ENCODE measurements at places on chromosomes 3 and 15. TPM values are rescaled to one million over a fixed set of nuclear protein-coding genes. Genes with fewer than 3 reads are reported as not detected.

The DUOXA2 gene
- not detected for total RNA-seq

The FGD5 gene
- total RNA-seq, result 0.32 TPM

The ANKRD63 gene
- total RNA-seq, result not detected

The IL20RB gene
- total RNA-seq, result 2.1 TPM

DNA sequence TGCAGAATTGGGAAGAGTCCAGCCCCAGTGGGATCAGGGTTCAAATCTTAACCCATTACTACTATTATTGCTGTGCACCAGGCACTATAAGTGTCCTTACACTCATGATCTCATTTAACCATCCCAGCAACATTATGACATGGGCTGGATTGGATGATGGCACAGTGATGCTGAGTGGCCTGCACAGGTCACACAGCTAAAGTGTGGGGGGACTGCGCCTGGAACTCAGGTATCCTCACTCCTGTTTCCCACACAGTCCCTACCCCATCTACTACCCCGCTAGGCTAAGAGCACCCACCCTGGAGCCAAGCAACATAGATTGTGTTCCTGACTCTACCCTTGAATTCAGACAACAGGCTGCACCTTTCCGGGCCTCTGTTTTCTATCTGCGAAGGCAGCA lies 16.0 kb downstream of the WNT5A start:
- no peaks in the 10 kb centered on the region for H3K27me3 ChIP-seq
- no peak overlapping the region for H3K27ac ChIP-seq
- no peak overlapping the region for H3K4me3 ChIP-seq
- DNase-seq, result no peak
- H3K4me1 ChIP-seq, result no peaks in the 10 kb centered on the region

- no peak overlapping the region for H3K4me3 ChIP-seq
- DNase-seq, result no peak
- H3K27me3 ChIP-seq, result no peaks in the 10 kb centered on the region
- peaks cover 36% of the 10 kb centered on the region for H3K36me3 ChIP-seq
Measured at GRCh38 chr3:32440611-32441350, 49.1 kb downstream of the CMTM7 start.

DNA sequence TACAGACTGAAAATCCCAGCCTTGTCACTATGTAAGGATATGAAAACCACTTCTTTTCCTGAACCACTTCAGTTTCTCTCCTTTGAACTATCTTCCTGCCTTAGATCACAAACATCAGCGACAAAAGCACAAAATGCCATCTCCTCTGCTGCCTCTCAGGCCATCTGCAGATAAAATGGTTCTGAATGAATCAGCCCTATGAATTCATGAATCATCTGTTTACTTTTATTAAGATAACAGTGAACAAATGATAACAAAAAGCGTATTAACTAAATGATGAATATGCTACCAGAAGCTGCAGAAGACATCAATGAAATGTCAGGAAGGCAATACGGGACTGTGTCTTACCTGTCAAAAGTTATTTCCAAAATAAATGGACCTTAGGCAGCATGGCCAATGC lies 928.1 kb downstream of the ROBO1 start:
- no peaks in the 10 kb centered on the region for H3K36me3 ChIP-seq
- no peaks in the 10 kb centered on the region for H3K27me3 ChIP-seq
- no peak overlapping the region for H3K4me3 ChIP-seq
- no peaks in the 10 kb centered on the region for H3K4me1 ChIP-seq
- H3K27ac ChIP-seq, result no peak overlapping the region
- DNase-seq, result no peak

GRCh38 chr3:66196633-66197032 lies 24.2 kb upstream of the SLC25A26 start:
- no peaks in the 10 kb centered on the region for H3K4me1 ChIP-seq
- DNase-seq, result no peak
- H3K27ac ChIP-seq, result no peak overlapping the region
- no peaks in the 10 kb centered on the region for H3K36me3 ChIP-seq
- H3K4me3 ChIP-seq, result no peak overlapping the region

DNA sequence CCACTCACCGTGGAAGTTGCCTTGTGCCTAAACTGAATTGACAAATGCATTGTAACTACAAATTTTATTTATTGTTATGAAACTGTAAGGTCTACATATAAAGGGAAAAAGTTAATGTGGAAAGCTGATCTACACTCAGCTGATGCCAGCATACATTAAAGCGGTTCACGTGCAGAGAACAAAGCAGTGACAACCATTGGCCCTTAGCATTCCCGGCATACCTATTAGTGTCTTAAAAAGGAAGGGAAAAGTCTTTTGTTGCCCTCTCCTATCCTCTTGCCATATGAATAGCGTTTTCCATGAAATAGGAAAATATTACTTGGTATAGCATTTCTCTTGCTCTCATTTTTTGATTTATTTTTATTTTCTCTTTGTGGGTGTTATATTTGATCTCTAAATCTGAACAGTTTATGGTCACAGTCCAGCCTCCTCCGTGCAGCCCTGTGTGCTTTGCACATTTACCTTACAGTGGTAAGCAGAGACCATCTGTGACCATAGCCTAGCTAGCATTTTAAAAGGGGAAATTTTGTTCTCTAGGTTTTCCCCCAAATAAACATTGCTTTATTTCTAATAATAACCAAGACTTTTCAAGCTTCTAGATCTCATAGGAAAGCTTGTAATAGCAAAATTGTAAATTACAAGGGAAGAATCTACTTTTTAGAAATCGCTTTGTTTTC lies 89.7 kb upstream of the CGNL1 start:
- H3K27me3 ChIP-seq, result no peaks in the 10 kb centered on the region
- no peak overlapping the region for H3K27ac ChIP-seq
- peaks cover 33% of the 10 kb centered on the region for H3K36me3 ChIP-seq
- no peak overlapping the region for H3K4me3 ChIP-seq
- H3K4me1 ChIP-seq, result peaks cover 4% of the 10 kb centered on the region
- no peak for DNase-seq
